Fibroblast of skin of left biceps (primary cell): ENCODE measurements at places on chromosomes 5 and 9.

DNA sequence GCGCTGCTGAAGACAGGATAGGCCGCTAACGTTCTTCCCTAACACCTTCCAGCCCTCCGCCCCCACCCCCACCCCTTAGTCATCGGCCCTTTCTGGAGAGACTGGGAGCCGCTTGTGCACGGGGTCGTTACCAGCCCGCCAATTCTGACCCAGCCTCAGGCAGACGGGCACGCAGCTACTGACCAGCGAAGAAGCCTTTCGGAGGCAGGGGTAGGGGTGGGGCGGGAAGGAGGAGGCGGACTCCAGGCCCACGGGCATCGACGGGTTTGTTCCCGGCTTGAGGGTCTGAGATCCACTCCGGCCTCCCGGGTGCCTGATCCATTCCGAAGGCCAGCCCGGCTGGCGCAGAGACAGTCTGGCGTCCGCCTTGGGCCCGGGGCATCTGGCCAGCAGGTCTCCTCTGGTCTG lies 729 bp upstream of the HAND1 start:
- no peak for DNase-seq

DNA sequence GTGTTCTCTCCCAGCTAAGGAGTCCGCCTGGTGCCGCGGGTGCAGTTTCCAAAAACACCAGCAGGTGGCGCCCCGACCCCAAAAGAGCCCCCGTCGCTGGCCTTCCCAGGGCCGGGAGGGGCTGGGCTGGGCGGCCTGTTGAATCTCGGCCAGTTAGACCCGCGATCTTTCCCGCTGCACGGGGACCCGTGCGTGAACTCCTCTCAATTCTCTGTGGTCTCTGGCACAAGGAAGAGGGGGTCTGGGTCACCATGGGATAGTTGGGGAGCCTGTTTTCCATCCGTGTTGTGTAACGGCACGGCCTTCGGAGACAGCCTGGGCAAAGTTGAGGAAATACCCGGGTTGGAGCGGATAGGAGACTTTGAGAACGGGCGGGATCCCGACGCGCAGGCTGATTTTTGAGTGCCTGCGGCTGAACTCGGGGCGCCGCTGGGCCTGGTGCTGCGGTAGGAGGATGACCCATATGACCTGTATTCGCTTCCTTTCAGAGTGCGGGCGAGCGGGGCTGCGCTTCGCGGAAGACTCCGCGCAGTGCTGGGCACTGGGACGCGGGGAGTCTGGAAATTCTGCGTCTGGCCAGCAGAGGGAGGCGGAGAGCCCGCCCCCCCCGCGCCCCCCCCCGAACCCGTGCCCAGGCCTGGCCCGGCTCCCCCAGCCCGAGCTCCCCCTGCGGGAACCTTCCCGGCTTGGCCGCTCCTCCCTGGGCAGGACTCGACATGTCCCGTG lies 7.9 kb upstream of the PSD2 start:
- peak; percentile 41 for DNase-seq

DNA sequence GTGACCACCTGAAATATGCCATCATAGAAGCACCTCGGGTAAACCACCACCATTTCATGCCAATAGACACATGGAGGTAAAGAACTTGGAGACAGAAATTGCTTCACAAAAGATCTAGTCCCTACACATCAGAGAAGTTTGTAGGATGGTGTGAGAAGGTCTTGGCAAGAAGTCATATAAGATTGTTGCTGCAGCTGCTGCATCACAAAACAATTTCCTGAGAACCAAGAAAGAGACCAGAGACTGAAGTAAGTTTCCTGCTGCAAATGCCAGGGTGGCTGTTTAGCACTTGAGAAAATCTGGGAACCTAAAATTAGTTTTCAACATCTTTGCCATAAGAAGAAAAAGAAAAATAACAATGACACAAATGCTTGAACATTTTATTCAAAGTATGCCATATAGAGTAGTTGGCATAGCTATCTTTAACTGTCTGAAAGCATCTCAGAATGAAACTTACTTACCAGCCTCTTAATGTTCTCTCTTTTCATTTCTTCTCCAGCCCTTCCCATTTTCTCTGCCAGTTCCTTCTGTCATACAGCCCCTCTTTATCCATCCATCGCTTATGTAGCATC lies 114.3 kb downstream of the KCTD16 start:
- no peak for DNase-seq

GRCh38 chr5:149799119-149799623 lies 69.1 kb downstream of the PPARGC1B start:
- DNase-seq, result peak; percentile 42

- no peak for DNase-seq
These were observed 4.1 kb upstream of the DNAJB5 start for GRCh38 chr9:34985311-34985899.

GRCh38 chr5:108703313-108703712 lies 44.4 kb upstream of the FER start:
- no peak for DNase-seq

DNA sequence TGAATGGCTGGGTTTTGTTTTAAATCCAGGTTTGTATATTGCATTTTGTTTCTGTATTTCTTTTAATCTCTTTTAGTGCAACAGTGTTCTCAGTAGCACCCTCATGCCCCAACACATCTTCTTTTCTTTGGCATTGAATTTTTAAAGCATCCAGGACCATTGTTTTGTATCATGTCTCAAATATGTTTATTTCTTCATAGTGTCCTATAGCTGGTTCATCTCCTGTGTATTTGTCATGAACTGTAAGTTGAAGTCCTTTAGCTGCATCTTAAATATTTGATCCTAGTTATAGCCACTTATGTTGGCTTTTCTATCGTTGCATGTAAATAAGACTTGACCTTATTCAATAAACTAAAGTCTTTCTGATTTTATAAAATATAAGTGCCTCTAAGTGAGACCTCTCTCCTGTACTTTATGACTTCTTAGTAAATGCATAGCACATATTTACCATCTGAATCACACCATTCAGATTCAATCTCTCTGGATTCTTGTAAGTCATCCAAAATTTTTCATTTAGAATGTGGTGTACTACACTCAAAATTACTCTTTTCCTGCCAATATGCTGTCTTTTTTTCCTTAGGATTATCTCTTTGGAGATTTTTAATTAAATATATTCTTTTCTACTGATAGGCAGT lies 21.0 kb upstream of the ERCC6L2 start:
- peak; percentile 70 for DNase-seq

- DNase-seq, result no peak
These were observed 375.7 kb upstream of the CDH9 start for GRCh38 chr5:27414099-27414498.

DNA sequence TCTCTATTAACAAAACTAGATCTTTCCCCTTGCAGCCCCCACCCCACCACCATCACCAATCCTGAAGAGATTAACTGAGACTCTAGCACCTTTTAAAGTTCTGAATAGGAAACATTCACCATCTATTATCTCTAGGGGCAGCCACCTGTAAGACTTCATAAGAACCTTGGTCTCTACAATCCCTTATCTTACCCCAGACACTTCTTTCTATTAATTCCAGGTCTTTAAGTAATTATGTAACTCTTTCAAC lies 180.2 kb upstream of the FBXL17 start:
- DNase-seq, result no peak

GRCh38 chr9:81815781-81816180 lies 112.4 kb upstream of the SPATA31D4 start:
- no peak for DNase-seq

DNA sequence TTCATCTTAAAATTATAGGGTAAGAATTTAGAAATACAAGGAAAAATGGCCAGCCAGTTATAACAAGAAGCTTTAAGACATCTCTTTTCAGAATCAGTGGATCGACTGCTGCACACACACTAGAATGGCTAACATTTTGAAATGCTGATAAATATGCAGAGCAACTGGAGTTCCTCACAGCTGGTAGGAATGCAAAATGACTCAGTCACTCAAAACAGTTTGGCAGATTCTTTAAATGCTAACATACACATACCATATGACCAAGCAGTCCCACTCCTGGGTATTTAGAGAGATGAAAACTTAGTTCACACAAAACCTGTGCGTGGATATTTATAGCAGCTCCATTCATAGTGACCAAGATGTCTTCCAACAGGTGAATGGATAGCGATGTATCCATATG lies 23.2 kb upstream of the PSAT1 start:
- no peak for DNase-seq

DNA sequence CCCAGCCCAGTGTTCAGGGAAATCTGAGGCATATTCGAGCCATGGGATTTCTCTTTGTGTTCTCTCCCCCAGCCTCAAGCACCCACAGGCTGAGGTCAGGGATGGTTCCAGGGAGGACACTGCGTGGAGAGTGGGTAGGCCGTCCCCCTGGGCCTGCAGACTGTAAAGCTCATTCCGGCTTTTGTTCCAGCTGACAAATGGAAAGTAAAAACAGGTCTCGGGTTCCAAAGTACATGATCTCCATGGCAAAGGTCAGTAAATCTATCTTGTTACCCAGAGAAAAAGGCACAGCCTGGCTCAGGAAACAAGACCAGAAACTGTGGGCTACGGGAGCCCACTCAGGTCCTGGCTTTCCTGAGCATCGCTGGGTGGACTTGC lies 116.2 kb downstream of the ROR2 start:
- no peak for DNase-seq

DNA sequence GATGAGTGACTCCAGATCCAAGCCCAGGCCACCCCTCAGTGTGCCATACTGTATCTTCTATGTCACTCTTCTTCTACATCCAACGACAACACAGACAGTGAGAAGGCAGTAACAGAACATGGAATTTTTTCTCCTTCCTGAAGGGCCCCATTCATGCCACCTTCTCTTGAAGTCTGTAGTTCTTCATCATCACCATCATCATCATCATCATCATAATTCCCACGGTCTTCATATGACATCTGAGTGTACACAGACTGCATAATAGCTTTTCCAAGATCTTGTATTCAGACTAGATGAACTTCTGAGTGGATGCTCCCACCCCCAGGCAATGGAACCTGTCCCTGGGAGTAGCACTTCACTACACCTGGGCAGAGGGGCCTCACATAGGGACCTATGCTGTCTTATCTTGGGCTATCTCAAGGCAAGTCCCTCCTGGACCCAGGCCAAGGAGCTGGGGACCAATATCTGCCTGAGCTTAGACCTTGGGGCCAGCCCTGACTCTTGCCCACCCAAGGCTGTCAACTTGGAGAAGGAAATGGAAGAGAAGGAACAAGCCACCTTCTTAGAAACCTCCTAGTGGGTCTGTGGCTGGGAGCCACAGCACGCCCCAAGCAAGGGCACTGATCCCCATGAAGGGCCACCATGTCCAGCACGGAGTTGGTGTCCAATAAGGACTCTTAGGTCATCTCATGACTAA lies 159.1 kb downstream of the FSTL4 start:
- DNase-seq, result no peak

DNA sequence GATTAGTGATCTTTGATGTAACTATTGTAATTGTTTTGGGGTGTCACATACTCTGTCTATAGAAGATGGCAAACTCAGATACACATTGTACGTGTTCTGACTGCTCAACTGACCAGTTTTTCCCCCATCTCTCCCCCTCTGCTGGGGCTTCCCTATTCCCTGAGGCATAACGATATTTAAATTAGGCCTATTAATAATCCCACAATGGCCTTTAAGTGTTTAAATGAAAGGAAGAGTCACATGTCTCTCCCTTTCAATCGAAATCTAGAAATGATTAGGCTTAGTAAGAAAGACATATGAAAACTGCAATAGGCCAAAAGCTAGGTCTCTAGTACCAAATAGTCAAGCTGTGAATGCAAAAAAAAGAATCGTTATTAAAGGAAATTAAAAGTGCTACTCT lies 265.6 kb downstream of the TMEM232 start:
- DNase-seq, result no peak

DNA sequence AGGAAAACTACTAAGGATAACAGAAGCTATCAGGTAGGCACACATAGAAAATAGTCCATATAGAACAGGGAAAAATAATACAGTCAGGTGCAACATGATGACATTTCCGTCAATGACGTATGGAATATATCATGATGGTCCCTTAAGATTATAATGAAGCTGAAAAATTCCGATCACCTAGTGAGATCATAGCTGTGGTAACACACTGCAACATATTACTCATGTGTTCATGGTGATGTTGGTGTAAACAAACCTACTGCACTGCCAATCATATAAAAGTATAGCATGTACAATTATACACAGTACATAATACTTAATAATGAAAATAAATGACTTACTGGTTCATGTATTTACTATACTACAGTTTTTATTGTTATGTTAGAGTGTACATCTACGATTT lies 60.0 kb downstream of the MEGF9 start:
- DNase-seq, result no peak

DNA sequence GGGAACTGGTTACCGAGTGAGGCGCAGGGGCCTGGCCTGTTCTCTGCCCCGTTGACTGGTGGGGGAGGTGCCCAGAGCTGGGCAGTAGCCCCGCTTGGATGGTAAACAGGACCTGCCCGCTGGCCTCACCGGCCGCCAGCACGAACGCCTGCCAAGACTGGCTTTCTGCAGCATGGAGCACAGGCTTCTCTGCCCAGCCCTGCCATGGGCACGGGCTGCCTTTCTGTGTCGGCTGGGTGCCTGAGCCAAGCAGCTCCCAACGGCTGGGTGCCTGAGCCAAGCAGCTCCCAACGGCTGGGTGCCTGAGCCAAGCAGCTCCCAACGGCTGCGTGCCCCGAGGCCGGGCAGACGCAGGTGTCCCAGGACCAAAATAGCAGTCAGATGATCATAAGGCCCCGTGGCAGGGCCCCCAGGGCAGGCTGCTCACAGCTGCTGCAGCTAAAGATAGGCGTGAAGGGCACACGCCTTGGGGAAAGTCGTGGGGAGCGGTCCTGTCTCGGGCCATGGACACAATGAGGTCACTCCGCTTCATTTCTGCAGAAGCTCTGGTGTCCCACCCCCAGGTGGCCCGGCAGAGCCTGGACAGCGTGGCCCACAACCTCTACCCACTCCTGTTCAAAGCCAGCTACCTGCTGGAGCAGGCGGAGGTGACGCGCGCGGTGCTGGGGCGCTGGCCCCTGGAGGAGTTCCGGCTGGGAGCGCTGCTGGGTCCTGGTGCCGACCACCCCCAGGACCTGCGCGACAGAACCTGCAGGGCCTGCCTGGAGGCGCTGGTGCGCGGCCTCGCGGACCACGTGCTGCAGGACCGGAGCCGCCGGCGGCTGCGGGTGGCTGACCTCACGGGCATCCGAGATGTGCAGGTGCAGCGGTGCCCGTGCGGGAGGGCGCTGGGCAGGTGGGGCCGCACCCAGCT lies at the start of gene LRRC14B:
Gene LRRC14B, plus strand, starts transcription at position 460 of the 913 bp plus-strand sequence. Its CDS starts 44 bp downstream, at position 504.
- DNase-seq, result no peak

DNA sequence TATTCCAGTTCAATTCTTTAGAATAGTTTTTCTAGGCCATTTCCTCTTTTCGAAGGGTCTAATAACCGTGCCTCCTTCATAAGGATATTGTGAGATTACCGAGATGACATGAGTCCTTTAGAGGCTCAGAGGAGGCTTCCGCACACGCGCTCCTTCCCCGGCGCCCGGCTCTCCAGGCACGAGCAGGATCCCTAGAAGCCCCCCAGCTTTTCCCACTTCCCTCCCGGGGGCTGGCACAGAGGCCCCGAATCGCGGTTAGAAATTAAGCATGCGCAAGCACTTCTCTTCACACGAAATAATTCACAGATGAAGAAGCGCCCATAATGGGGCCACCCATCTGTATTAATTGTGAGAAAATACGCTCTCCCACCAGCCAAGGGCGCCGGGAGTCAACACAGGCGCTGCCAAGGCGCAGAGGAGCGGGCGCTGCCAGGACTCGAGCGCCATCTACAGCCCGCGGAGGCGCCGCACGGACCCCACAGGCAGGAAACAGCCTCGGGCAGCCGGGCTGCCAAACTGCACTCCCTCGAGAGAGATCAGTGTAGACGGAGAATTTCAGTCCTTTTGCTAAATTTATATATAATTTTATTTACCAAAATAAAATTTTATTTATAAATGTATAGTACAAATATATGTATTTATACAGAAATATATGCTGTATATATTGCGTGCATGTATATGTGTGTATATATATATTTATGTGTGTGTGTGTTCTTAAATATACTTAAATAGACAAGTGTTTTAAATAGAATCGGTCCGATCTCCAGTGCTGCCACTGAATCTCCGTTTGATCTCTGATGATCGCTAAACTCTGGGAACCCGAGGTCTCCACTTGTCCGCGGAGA lies 258.1 kb upstream of the NFIL3 start:
- peak; percentile 32 for DNase-seq
